Stimulated activated naive CD8-positive, alpha-beta T cell treated with anti-CD3 and anti-CD28 coated beads, Interleukin-15, amount 100 ng/mL, for 72 hours (primary cell): ENCODE measurements at places on chromosomes 1 and 21.

GRCh38 chr1:22615886-22616285 lies 20.5 kb upstream of the C1QA start:
- no peak for DNase-seq

- no peak for DNase-seq
Observed at GRCh38 chr1:223260712-223261111, 103.3 kb downstream of the SUSD4 start.

- no peak for DNase-seq
Observed at GRCh38 chr1:84581648-84582047, 7.4 kb upstream of the CTBS start.

DNA sequence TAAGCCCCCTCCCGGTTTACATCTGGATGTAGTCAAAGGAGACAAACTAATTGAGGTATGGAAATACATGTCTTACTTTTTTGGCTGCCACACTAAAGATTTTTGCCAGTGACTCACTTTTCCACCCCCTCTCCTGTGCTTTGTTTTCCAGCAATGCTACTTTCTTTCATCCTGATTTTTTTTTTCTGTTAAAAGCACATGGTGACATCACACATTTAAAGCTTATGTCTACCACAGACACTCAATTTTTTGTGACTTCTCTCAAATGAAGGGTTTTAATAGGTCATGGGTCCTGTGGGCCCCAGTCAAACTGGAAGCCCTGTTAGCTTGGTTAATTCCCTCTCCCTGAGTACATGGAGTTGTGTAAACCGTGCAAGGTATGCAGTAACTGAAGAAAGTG lies 2.2 kb downstream of the PPP1R8 start:
- DNase-seq, result no peak

DNA sequence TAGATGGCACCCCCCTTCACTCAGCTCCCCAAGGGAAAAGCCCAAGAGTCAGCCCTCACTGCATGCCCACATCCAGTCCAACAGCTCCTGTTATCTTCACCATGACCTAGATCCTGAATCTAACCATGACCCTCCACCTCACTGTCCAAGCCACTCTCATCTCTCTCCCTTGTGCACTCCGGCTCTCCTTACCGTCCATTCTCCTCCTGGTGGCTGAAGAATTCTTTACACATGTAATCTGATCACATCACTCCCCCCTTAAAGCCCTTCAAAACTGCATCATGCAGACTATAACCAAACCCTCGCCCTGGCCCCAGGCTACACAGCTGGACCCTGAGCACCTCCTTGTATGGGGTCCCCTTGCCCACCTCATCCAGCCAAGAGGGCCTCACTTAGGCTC lies 14.0 kb upstream of the PAQR7 start:
- DNase-seq, result no peak

- DNase-seq, result no peak
Observed at GRCh38 chr21:40689217-40689616, 157.7 kb downstream of the DSCAM start.

GRCh38 chr1:78114034-78114956 lies 68.5 kb downstream of the GIPC2 start:
- peak; percentile 55 for DNase-seq

DNA sequence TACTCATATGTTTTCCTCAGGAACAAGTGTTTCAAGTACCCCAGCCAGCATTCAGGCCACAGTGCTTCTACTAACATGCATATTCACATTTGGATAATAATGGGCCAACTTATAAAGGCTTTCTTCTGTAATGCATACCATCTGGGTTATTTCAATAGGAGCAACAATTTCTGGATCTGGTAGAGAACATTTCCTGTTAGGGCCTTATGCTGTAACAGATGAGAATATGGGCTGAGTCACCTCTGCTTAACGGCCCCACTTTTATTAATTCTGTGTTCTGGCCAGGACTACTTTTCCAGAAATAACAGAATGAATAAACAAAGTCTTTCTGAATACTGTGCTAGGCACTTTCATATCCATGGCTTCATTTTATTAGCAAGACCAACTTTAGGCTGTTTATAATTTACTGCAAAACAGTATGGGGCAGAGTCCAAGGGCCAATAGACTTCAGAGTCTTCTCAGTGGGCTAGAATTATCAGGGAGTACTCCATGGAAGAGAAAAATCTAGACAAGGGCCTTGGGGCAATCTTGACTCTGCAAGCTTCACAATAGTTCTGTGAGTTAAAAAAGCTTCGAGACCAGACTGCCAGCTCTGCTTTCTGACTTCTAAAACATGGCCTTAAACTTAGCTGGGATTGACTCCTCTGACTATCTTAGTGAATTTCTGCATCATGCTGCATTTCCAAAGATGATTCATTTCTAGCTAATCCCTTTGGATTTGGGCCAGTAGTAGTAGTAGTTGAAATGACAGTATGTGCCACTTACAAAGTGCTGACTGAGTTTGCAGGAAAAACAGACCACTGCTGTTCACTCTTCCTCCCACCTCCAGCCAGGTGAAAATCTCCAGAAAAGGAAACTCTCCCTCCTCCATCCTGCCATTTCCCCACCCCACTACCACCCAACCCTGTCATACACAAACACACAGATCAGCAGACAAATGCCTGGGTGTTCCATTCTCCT lies 8.2 kb upstream of the SSX2IP start:
- DNase-seq, result no peak

- peak; percentile 73 for DNase-seq
Observed at GRCh38 chr1:22704440-22705067, 6.1 kb upstream of the EPHB2 start.

- no peak for DNase-seq
Observed at GRCh38 chr1:119794876-119795240, 16.4 kb downstream of the REG4 start.

DNA sequence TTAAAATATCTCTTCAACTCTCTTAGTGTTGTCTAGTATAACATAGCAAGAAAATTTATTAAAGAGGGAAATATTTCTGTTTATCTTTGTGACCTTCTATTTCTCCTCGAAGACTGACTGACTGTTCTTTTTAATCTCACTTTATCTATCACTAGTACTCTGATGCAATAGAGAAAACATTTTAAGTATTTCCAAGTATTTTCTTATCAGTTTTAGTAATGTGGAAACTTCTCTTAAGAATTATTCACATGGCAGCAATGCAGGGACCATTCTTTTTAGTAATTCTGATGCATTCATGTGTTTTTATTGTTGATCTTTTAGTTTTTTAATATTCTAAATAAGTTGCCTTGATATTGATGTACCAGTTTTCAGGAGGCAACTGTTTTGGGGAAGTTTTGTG lies 115.7 kb downstream of the NEK7 start:
- DNase-seq, result no peak

DNA sequence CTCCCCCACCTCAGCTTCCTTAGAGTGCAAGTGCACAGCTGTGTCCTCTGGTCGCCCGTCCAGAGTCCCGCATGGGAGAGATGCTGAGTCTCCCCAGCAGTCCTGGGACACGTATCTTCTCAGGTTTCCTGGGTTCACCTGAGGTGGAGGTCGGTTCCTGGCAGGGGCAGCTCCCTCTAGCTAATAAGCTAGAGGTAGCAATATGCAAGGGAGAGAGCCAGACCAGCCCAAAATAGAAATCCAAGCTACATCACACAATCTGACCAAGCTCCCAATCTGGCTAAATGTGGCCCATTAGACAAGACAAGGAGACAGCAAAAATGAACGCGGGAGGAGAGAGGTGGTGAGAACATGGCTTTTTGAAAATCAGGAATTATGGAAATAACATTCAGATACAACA lies 30.9 kb upstream of the CADM3 start:
- DNase-seq, result no peak

- peak; percentile 49 for DNase-seq
Observed at GRCh38 chr1:111476761-111477309, 3.1 kb downstream of the C1orf162 start.

DNA sequence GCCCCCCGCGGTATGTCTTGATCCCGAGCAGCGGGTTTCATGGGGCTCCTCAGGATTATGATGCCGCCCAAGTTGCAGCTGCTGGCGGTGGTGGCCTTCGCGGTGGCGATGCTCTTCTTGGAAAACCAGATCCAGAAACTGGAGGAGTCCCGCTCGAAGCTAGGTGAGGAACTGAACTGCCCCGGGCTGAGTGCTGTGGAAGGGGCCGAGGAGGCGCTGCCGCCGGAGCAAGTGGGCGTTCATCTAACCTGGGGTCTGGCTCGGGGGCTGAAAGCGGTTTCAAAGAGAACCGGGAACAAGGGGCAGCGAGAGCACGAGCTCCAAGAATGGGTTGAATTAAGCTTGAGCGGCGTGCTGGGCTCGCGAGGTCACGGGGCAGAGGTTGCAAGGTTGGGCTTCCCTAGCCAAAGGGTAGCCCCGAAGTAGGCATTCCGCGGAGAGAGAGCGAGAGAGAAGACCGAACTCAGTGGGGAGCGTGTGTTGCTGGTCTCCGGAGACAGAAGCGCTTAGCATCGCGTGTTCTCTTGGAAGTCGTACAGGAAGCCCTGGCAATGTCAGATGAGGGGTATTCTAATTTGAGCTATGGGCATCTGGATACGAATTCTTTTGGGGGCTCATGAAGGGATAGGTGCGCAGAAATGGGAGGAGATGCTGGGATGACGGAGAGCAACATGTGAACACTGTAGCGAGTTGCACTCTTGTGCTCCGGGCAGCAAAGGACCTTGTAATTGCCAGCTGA lies 732 bp downstream of the HS2ST1 start:
- peak; percentile 56 for DNase-seq

- DNase-seq, result no peak
Observed at GRCh38 chr1:181135437-181135731, 46.9 kb downstream of the IER5 start.

DNA sequence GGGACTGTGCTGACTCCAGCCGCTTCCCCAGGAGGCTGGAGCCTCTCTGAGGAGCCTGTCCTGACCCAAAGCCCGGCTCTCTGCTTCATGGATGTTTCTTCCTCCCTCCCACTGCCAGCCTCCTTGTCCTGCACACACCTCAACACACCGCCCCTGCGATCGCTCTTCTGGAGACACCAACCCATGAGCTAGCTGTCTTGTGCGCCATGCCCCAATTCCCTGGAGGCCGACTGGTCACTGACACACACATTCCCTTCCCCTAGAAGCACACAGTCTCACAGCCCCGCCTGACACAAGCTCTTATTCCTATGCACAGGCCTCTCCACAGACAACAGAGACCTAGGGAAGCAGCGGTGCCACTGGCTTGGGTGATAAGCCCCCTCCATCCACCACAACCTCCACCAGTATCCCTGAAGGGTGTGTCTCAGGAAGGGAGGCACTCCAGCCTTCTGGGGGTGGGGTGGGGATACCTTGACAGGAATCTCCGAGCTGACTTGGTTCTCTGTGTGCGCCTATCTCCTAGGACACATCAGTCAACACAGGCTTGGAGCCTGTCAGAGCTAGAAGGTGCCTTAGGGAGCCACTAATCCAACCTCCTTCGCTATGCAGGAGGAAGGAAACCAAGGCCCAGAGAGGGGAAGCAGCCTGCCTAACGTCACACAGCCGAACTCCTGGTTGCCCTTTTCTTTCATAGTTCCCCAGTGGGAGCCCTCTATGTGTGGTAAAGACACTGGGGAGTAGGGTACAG lies 31.1 kb downstream of the AHDC1 start:
- DNase-seq, result no peak

GRCh38 chr1:179314928-179315327 lies 21.3 kb downstream of the SOAT1 start:
- DNase-seq, result no peak

GRCh38 chr1:199085903-199086302 lies 447.1 kb downstream of the PTPRC start:
- no peak for DNase-seq

GRCh38 chr1:243916160-243916559 lies 66.1 kb upstream of the AKT3 start:
- DNase-seq, result no peak

GRCh38 chr1:198387587-198387986 lies 152.9 kb downstream of the ATP6V1G3 start:
- DNase-seq, result no peak

GRCh38 chr1:52771384-52771783 lies 45.1 kb downstream of the ZYG11B start:
- DNase-seq, result no peak

GRCh38 chr1:246591504-246591903 lies 25.2 kb downstream of the CNST start:
- no peak for DNase-seq

DNA sequence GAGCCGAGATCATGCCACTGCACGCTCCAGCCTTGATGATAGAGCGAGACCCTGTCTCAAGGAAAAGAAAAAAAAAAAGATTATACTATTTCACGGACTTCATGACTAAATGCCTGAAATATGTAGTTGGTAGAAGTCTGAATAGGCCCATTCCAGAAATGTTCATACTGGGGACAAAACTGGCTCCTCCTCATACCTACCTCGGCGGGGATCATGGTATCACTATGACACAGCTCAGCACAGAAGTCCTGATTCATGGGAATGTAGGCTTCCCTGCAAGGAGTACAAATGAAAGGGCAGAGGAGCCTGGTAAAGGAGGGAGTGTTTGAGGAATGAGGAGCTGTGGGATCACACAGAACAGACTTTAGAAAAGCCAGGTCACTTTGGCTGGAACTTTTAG lies 5.0 kb downstream of the SPATA46 start:
- no peak for DNase-seq

GRCh38 chr1:31215065-31215570 lies 24.6 kb downstream of the NKAIN1 start:
- DNase-seq, result no peak

DNA sequence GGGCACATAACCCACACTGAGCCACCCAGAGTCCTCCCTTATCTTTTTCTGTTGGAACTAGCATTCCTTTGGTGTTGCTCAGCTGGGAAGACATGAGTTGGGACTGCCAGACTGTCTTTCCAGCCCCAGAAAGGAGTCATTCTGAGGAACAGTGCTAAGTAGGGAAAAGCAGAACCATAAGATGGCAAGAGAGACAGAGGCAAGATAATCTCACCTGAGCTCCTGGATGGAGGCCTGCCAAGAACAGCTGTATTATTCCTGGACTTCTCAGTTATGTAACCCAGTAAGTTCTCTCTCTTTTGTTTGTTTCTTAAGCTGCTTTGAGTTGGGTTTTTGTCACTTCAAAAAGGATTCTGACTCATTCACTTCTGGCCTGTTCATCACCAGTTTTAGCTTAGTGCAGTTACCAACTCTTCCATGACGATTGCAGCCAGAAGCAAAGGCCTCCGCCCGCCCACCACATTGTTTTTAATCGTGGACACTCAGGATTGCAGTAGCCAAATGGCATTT lies 134.4 kb downstream of the OMA1 start:
- DNase-seq, result no peak

DNA sequence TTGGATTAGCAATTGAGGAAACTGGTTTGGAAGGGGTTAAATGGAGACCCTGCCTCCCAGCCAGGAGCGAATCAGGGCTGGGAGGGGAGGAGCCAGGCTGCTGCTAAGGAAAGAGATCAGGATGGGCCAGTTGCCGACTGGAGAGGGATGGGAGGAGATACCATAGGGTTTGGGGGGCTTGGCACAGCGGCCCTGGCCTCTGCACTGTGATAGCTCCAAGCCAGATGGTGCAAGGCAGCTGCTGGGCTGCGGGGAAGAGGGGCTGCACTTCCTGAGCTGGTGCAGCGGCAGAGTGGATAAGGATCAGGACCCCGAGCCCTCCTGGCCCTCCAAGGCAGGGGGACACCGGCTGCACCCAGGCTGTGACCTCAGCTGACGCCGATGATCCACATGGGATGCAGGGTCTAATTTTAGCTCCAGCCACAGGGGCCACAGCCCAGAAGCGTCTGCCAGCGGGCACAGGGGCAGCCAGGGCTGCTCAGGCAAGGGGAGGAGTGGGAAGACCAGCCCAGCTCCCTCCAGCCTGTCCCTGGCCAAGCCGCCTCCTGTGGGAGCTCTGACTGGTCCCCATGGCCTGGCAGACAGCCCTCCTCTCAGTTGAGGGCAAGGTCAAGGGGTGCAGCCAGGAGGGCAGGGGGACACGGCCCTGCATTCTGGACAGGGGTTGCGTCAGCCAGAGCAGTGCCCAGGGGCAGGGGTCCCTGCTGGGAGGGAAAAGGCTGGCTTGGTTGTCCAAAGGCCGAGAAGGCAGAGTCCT lies at the start of gene EXTL1:
TSS of gene EXTL1 (plus strand) at position 129 of the 757 bp plus-strand sequence. CDS start 872 bp downstream, outside the sequence.
- no peak for DNase-seq

- DNase-seq, result no peak
Observed at GRCh38 chr1:205274041-205274691, 46.4 kb downstream of the TMCC2 start.
